RCC 7860 (cell line): ENCODE measurements at places on chromosomes 3 and 15.

- no peak for DNase-seq
Measured at GRCh38 chr3:164537485-164537884, 540.8 kb downstream of the SI start.

DNA sequence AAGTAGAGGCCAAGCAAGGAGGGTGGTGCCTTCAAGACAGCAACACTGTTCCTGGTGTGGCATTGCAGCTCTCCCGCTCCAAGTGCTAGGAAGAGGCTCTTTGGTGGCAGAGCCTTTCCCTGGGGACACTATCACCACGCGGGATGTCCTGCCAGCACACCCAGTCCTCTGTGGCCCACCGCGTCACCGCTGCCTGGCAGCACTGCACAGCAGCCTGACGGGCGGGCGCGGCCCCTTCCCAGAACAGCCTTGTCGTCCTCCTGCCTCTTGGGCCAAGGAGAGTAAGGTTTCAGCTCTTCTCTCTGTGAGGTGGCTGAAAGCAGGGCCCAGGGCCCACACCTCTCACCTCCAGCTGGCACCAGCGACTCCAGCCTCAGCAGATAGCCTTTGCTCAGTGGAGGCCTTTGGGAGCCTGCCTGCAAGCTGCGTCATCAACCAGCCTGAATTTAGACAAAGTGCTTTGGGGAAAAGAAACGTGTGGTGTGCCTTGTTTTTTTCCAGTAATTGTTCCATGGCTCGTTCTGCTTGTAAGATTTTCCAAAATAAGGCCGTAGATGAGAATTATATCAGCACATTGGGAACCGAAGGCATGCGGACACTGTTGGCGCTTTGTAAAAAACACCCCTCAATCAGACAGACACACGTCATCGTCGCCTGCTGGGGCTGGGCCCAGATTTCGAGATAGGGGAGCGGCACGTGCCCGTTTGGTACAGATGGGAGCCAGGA lies 65.0 kb downstream of the AAGAB start:
- no peak for DNase-seq

DNA sequence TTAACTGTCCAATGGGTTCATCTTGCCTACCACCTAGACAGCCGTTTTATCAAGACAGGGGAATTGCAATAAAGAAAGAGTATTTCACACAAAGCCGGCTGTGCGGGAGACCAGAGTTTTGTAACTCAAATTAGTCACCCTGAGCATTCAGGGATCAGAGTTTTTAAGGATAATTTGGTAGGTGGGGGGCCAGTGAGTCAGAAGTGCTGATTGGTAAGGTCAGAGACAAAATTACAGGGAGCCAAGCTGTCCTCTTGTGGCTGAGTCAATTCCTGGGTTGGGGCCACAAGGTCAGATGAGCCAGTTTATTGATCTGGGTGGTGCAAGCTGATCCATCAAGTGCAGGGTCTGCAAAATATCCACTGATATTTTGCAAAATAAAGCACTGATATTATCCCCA lies 29.9 kb upstream of the GPD1L start:
- no peak for DNase-seq

- no peak for DNase-seq
Measured at GRCh38 chr3:88334187-88334868, 184.6 kb downstream of the C3orf38 start.

- peak; percentile 9 for DNase-seq
Measured at GRCh38 chr3:41026394-41027177, 172.7 kb upstream of the CTNNB1 start.

- DNase-seq: no peak
Measured at GRCh38 chr3:19231792-19232461, 83.6 kb downstream of the KCNH8 start.

- no peak for DNase-seq
Measured at GRCh38 chr3:4645468-4645867, 152.3 kb downstream of the ITPR1 start.

DNA sequence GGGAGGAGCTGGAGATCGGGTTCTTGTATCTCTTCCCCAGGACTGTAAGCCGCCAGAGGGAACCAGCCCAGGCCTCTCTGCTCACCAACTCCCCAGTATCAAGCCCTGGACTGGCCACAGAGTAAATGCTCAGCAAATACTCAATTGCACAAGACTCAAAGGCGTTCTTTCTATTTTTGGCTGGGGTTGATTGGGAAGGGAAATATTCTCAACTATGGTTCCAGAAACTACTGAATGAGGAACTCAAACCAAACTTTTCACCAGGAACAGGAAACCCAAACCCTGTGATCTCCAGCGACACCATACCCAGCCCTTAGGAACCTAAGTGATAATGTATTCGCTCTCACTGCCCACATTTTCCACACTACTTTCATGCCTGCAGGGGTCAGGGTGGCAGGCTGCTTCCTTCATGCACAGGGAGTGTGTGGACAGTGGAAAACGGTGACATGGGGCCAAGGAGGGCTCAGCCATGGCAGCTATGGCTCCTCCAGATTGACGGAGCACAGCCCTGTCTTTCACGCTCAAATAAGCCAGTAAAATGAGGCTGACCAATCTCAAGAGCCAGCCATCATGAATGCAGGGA lies 124.7 kb upstream of the RAD18 start:
- DNase-seq: no peak

DNA sequence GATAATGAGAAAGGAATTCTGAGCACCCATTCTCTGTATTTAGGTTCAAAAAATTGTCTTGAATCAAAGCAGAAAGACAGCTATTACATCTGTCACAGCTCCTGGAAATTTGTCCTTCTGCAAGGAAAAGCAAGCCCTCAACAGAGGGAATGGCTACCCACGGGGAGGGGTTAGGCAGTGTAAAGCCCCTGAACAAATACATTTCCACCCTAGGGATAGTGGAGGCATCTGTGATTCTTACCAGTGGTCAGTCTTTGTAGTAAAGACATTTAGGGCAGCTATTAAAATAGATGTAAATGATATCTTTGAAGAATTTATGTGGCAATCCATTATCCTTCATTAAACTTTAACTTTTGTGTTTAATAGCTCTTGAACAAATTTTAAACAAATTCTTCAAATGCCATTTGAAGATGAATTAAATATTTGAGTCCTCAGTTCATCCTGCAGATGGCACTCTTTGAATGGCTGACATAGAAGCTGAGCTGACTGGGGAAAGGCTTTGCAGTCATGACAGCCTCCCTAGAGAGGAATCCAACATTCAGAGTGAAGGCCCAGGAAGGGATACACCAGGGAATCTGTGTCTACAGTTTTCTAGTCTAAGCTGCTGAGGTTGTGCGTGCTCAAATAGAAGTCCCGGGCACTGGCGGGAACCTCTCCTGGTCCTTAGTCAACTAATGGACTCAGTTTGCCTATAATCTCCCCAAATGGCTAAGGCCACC lies 359.7 kb upstream of the ROPN1 start:
- DNase-seq: peak; percentile 66

DNA sequence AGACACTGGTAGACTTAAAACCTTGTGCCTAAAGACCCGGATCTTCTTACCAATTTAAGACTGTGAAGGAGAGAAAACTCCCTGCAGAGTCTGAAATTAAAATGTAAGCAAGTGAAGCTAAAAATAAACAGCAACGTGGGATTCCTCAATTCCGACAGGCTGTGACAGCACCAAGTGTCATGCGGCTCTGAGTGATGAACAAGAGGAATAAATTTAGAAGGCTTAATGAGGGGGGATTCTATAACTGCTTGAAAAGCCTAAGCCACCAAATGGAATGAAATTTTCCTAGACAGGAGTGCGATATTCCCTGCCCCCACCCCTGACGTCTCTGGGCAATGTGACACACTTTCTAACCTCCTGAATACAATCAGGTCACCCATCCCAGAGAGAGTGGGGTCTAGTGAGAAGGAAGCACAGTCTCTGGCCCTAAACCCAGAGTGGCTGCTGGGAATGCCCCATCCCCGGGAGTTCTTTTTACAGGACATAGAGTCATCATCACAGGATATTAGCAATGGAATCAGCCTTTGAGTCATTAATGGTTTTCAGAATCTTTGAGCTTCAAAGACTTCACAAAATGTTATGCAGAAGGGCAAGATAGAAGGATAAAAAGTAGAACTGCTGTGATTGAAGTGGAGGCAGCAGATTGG lies 114.3 kb downstream of the EDEM1 start:
- no peak for DNase-seq

- DNase-seq: no peak
Measured at GRCh38 chr3:102360183-102360860, 74.5 kb upstream of the ZPLD1 start.

DNA sequence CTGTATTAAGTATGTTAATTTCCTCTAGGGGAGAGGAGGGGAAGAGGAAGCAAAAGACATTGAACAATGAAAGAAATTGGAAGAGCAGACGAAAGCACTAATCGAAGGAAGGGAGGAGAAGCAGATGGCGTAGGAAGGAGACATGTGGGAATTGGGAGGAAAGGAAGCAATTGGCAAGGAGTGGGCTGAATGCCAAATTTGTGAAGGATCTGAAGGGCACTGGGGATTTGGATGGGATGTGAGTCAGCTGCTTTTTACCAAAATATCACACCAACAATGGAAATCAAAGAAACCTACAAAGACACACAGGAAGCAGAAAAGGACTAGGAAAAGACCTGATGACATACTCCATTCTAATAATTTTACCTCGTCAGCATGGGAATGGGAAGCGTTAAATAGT lies 1029.8 kb downstream of the ROBO1 start:
- no peak for DNase-seq

GRCh38 chr3:138479438-138479863 lies 45.0 kb downstream of the ESYT3 start:
- peak; percentile 56 for DNase-seq

GRCh38 chr3:188913084-188913483 lies 258.7 kb upstream of the TPRG1 start:
- DNase-seq: no peak

- DNase-seq: no peak
Measured at GRCh38 chr3:125256675-125257074, 44.1 kb upstream of the SLC12A8 start.

DNA sequence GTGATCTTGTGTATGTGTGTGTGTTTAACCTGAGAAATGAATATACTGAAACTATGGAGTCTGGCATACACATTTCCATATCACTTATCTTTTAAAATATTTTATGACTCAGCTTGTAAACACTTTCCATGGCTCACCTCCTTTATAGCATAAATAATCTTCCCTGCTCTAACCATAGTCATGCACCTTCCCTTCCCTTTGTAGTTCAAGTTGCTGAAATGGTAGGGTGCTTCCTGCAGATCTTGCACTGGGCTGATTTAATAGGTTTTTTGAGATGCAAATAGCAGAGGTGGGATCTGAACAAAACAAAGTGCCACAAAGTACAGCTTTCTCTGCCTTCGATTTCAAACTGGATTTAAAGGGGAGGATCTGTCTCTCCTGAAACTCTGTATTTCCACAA lies 712.7 kb upstream of the LMCD1 start:
- no peak for DNase-seq

DNA sequence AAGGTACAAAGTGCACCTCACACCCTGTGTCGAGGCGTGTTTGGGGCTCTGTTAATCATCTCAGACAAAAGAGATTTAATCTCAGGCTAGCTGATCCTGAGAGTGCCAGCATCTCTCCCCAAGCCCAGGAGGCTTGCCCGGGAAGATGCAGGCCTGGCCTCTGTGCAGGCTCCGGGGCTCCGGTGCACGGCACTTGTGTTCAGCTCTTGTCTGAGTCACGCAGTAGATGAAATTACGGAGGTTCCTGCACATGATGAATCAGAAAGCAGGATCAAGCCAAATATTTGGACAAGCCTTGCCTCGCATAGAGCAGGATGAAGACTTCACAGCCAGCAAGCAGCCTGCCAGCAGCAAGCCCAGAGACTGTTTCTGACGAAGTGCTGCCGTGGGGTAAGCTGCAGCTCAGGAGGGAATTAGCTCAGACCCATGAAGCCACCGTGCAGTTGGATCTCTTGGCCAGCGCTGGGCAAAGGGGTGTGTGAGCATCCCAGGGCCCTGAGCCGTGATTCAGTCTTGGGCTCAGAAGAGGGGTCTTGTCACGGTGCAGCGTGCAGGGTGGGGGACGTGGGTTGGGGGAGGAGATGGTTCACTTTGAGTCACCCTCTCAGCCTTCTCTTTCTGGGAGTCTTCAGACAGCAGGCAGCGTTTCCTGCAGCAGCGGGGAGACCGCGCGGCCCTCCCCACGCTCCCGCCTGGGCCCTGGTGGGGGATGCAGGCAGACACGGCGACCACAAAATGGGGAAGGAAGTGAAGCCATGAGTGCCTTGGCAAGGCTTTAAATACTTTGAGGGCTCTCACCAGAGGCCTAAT lies 89.2 kb upstream of the MEF2A start:
- DNase-seq: peak; percentile 67

- no peak for DNase-seq
Measured at GRCh38 chr3:34038131-34038530, 239.7 kb downstream of the PDCD6IP start.

DNA sequence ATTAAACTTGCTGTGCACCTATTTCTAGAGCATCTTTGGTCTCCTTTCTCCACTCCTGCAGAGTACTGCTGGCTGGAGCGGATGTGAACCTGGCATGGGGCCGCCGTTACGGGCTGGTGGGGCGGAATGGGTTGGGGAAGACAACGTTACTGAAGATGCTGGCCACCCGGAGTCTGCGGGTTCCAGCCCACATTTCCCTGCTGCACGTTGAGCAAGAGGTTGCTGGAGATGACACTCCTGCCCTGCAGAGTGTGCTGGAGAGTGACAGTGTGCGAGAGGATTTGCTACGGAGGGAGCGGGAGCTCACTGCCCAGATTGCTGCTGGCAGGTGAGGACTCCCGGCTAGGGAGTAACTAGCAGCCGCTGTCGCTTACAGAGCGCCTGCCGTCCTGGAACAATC lies 2.1 kb downstream of the ABCF3 start:
- no peak for DNase-seq

DNA sequence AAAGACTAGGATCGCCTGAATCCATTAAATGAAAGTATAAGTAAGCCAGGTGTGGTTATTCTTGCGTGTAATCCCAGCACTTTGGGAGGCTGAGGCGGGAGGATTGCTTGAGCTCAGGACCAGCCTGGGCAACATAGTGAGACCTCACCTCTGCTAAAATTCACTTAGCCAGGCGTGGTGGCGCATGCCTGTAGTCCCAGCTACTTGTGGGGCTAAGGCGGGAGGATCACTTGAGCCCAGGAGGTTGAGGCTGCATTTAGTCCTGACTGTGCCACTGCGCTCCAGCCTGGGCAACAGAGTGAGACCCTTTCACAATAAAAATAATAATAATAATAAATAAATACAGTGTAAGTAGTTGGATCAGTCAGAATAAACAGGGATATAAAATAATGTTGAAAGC lies 25.5 kb upstream of the HYKK start:
- no peak for DNase-seq

- no peak for DNase-seq
Measured at GRCh38 chr3:164194842-164195241, 883.5 kb downstream of the SI start.

- DNase-seq: no peak
Measured at GRCh38 chr3:111605018-111605417, 9.9 kb upstream of the ZBED2 start.

GRCh38 chr3:23954144-23954543 lies 9.1 kb downstream of the NR1D2 start:
- no peak for DNase-seq
